ENCODE measurements at places on chromosomes 7 and 10.

DNA sequence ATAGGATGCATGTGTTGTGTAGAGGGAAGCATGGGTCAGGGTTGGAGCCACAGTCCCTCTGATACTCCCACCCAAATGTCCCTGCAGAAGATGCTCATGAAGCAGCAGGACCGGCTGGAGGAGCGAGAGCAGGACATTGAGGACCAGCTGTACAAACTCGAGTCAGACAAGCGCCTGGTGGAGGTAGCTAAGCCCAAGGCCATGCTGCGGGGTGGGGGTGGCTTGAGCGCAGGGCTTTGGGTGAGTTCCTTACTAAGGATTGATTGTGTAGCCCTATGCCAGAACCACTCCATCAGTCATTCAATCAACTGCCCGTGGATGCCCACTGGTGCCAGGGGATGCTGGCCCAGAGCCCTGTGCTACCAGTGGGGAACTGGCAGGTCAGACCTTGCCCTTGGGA, 10.3 kb downstream of the TRIM8 start:
- no peak for DNase-seq

DNA sequence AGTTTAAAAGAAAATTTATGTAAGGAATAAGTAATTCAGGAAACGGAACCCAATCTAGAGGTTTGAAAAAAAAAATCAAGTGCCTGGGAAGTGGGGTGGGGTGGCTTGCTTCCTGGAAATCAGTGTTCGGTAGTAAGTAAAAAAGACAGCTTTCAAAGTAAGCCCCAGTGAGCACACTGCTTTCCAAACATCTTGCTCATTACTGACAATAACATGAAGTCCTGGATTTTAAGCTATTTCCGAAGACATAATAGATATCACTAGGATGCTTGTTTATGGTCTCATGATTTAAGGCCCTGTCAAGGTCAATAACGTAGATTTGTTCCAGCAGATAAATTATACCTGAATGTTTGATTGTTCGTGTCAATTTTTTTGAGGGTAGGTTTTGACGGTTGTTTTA, 1.3 kb downstream of the STAMBPL1 start:
- DNase-seq: no peak

GRCh38 chr10:70499836-70500167, 21.2 kb downstream of the PALD1 start:
- no peak for DNase-seq

DNA sequence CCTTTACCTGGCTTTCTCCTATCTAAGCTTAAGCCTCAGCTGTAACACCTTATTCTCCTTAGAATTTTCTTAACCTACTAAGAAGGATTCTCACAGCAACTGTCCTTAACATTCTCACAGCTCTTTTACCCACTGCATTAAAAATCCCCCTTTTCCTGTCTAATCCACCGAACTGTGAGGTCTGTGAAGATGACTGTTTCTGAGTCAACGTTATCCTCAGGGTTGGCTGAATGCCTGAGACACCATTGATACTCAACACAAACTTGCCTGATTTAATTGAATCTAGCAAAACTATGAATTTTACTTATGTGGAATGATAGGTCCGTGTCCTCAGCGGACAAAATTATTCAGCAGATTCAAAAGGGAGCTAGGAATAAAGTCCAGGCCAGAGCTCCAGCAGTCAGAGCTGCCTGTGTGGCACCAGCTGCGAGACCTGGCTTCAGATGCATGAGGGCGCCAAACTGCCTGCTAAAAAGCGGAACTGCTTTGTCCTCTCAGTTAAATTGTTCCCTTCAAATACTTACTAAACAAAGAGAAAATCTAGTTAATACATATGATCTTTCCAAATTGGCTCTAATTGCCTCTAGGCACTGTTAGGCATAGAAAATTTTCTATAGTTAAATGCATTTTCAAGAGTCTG, 33.4 kb upstream of the VWDE start:
- DNase-seq: no peak

DNA sequence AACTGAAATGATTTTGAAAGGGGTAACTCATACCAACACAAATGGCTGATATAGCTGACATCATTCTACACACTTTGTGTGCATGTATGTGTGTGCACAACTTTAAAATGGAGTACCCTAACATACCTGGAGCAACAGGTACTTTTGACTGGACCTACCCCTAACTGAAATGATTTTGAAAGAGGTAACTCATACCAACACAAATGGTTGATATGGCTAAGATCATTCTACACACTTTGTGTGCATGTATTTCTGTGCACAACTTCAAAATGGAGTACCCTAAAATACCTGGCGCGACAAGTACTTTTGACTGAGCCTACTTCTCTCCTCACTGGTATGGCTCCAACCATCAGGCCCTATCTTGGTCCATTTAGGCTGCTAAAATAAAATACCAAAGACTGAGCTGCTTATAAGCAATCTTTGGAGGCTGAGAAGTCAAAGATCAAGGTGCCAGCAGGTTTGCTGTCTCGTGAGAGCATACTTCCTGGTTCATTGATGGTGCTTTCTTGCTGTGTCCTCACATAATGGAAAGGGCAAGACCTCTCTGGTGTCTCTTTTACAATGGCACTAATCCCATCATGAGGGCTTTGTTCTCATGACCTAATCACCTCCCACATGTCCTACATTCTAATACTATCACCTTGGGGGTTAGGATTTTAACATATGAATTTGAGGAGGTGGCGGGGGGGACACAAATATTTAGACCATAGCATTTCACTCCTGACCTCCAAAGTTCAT, 173.3 kb downstream of the CFTR start:
- DNase-seq: no peak

GRCh38 chr10:119546009-119546408, 3.5 kb upstream of the RGS10 start:
- DNase-seq: no peak
